ENCODE measurements at places on chromosomes 11 and 22.

GRCh38 chr11:3904228-3904627, 48.8 kb downstream of the STIM1 start:
- no peak for DNase-seq

GRCh38 chr11:117166491-117166890, 12.1 kb upstream of the SIDT2 start:
- no peak for DNase-seq

DNA sequence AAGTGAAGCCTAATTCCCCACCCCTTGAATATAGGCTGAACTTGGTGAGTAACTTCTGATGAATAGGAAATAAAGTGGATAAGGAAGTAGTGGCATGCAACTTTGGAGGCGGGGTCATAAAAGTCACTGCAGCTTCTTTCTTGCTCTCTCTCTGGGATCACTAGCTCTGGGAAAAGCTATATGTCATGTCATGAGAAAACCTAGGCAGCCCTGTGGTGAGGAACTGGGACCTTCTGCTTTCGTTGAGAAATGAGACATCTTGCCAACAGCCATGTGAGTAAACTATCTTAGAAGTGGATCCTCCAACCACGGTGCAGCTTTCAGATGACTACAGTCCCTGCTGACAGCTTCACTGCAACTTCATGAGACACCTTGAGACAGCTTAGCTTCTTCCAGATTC, 15.7 kb downstream of the ZNF214 start:
- DNase-seq, result no peak

GRCh38 chr11:84136926-84137325, 850.8 kb upstream of the CCDC90B start:
- no peak for DNase-seq

DNA sequence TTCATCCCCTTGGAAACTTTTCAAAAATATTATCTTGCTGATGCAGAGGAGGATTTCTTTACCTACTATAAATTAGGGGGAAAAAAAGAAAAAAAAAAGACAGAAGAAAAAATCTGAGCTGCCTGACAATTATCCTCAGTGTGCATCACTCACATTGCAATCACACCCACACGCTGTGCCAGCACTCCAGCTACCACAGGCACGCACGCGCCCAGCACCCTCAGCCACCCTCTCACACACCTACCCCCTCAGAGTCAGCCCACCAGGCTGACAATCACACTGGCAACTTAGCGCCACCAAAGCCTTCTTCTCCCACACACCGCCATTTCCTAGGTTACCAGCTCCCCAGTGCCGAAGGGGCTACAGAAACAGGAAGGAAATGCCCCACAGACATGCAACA, 236.1 kb downstream of the KCNA4 start:
- no peak for DNase-seq

DNA sequence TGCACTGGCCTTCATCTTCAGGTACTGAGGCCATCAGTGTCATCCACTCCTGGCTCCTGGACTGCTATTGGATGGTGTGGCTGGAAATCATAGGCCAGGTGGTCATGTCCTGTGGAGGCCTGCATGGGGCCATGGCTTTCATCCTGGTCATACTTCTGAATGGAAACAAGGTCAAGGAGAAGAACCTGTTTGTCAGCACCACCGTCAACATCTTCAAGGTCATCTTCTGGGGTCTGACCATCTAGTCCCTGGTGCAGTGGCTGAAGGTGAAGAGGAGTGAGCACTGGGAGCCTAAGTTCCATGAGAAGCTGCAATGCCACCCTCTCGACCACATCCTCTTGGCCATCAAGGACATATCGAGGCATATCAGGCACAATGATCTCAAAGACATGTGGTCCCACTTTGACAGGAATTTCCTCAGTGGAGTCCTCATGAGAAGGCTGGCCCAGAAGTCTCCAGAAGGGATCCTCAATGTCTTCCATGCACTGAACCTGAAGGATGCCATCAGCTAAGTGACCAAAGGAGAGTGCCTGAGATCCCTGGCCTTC, 120.0 kb upstream of the SERPIND1 start:
- no peak for DNase-seq

DNA sequence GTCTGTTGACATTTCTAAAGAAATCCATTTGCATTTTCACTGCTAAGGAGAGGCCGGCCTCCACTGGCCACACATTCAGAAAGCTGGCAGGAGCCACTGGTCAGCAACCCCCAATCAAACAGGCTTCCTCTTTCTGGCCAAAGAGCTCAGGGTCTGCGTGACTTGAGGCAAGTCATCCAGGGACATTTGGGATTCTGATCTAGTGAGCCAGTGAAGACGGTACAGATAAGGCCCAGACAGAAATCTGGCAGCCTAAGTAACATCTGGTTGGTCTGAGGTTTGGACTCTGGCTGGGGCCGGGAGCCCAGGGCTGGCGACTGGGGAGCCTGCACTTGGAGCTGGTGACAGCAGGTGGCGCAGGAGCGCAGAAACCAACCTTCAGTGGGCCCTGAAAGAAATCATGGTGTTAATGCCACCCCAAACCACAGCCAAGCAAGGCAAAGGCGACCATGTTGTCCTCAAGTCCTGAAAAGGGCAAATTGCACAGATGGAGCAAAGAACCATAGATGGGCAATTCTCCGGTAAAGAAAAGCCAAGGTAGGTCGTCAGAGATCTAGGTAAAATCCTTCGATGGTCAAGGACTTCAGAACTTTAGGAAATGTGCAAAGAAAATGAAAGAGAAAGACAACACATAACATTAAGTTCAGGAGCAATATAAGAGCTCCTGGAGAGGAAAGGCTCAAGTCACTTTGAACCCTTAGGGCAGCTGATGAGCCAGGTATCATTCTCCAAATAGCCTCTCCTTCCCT, 99.4 kb upstream of the BLID start:
- peak; percentile 10 for DNase-seq

GRCh38 chr22:49373289-49373666, 454.4 kb downstream of the BRD1 start:
- no peak for DNase-seq
